Uterus (tissue), 4 donors: ENCODE measurements at places on chromosomes 6 and 20. TPM values are rescaled to one million over a fixed set of nuclear protein-coding genes. Genes with fewer than 3 reads are reported as not detected.

GRCh38 chr6:54411767-54412166 lies 103.5 kb downstream of the TINAG start:
- DNase-seq, result no peak

DNA sequence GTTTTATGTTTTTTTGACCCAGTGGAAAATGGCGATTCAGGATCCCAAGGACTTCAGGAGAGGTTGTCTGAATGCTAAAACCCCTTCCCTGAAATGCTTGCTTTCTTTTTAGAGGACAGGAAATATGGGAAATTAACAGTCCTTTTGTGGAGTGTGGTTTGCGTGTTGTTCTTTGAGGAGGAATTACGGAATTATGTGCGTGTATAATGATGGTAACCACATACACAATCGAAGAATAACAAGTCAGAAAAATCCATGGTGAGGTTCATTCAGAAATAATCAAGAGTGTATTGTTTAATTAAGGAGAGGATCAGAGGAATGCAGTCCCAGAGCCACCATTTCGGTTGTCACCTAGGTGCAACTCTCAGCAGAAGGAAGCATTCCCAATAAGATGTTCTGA lies 73.2 kb downstream of the PHACTR3 start:
- no peak for DNase-seq

- no peak for DNase-seq
Observed at GRCh38 chr6:57137350-57137749, 34.8 kb upstream of the BAG2 start.

DNA sequence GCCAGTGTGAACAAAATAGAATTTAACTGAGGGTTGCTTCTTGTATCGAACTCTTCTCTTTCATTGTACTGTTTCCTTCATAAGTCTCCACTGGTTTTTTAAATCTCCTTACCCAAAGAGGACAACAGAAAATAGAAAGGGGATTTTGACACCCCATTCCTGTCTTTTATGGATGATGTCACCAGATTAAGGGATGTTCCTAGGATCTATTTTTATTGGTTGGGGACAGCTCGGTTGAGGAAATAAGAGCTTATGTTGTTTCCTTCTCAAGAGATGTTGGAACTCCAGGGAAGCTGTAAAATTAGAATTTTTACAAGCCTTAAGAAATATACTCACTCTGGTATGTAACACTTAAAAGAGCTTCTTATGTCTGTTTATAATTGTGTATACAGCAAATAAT lies 171.5 kb downstream of the PHF3 start:
- no peak for DNase-seq

- DNase-seq, result no peak
Observed at GRCh38 chr6:69825904-69826303, 29.1 kb upstream of the LMBRD1 start.

- DNase-seq, result no peak
Observed at GRCh38 chr20:36532388-36532787, 8.9 kb upstream of the MYL9 start.

DNA sequence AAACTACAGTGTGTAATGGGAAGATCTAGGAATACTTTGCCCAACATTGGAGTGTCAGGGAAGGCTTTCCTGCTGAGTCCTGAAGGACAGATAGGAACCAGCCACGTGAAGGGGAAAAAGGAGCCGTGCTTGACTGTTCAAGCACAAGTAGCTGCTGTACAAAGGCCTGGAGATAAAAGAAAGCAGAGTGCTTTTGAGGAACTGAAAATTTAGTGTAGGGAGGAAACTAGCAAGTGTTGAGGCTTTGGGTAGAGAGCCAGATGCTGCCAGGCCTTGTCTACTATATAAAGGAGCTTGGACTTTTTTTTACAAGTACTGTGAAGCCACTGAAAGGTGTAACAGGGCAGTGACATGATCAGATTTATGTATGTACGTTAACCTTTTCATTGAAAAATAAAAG lies 39.0 kb downstream of the DSE start:
- no peak for DNase-seq

- DNase-seq, result no peak
Observed at GRCh38 chr20:32418376-32418775, 60.2 kb downstream of the ASXL1 start.

- no peak for DNase-seq
Observed at GRCh38 chr6:66481216-66481615, 774.2 kb upstream of the EYS start.

GRCh38 chr20:58625585-58625984 lies 25.5 kb upstream of the STX16 start:
- no peak for DNase-seq

GRCh38 chr20:60795651-60796050 lies 456.4 kb upstream of the CDH4 start:
- DNase-seq, result no peak

The NKAIN4 gene
- total RNA-seq, result not detected

The RIPOR3 gene
- 9.1 TPM for total RNA-seq

The RAMACL gene
- 1.5 TPM for total RNA-seq

The SYNE1 gene
- total RNA-seq, result 134 TPM
